GM12878 (cell line): ENCODE measurements at places on chromosomes 3 and 15. TPM values are rescaled to one million over a fixed set of nuclear protein-coding genes. Genes with fewer than 3 reads are reported as not detected.

Gene MASP1
- not detected in 2 replicates for polyA plus RNA-seq

Gene TRPM1
- polyA plus RNA-seq, result not detected in 2 replicates

GRCh38 chr3:48468329-48468731 is 21.8 kb downstream of the ATRIP start:
- DNase-seq, result no peak
- H3K27me3 ChIP-seq, result no peaks in the 10 kb centered on the region
- peak overlapping the region; percentile 44; the same call in 1 of the 2 replicates for H3K27ac ChIP-seq
- peaks cover 9% of the 10 kb centered on the region; the same call in 1 of the 2 replicates for H3K36me3 ChIP-seq
- peaks cover 47% of the 10 kb centered on the region for H3K4me1 ChIP-seq

GRCh38 chr3:106945435-106945834 is 431.8 kb upstream of the CCDC54 start:
- H3K36me3 ChIP-seq, result no peaks in the 10 kb centered on the region
- no peaks in the 10 kb centered on the region for H3K27me3 ChIP-seq
- H3K4me3 ChIP-seq, result no peak overlapping the region
- H3K4me1 ChIP-seq, result no peaks in the 10 kb centered on the region
- no peak for DNase-seq
- H3K27ac ChIP-seq, result no peak overlapping the region

DNA sequence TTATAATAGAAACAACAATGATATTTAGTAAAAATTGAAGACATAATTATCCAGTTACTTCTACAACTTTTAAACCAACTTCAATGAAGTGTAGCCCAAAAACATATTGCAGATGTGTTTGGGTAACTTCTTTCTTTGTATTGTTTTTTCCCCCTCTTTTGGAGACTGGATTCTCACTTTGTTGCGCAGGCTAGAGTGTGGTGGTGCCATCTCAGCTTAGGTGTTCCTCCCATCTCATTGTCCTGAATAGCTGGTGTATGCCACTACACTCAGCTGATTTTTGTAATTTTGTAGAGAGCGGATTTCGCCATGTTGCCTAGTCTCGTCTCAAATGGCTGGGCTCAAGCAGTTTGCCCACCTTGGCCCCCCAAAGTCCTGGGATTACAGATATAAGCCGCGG is 148.1 kb downstream of the FNDC3B start:
- H3K27ac ChIP-seq, result no peak overlapping the region
- peaks cover 4% of the 10 kb centered on the region; the same call in 1 of the 2 replicates for H3K36me3 ChIP-seq
- no peak overlapping the region for H3K4me3 ChIP-seq
- no peak for DNase-seq
- peaks cover 15% of the 10 kb centered on the region for H3K4me1 ChIP-seq
- H3K27me3 ChIP-seq, result no peaks in the 10 kb centered on the region

Gene CCRL2
- 1.2 and 1.7 TPM in 2 replicates for polyA plus RNA-seq

Gene CD96
- polyA plus RNA-seq, result 0.13 and 0.33 TPM in 2 replicates

Gene MINDY2
- 5.3 and 9.4 TPM in 2 replicates for polyA plus RNA-seq

Gene STRC
- polyA plus RNA-seq, result 0.21 TPM in 1 of 2 replicates, not detected in the other

- H3K27ac ChIP-seq, result peak overlapping the region; percentile 29; the same call in 1 of the 2 replicates
- no peaks in the 10 kb centered on the region for H3K27me3 ChIP-seq
- peak; percentile 63 for DNase-seq
- H3K4me1 ChIP-seq, result peaks cover 17% of the 10 kb centered on the region
Measured at GRCh38 chr3:180278583-180279188, 241.9 kb upstream of the PEX5L start.

DNA sequence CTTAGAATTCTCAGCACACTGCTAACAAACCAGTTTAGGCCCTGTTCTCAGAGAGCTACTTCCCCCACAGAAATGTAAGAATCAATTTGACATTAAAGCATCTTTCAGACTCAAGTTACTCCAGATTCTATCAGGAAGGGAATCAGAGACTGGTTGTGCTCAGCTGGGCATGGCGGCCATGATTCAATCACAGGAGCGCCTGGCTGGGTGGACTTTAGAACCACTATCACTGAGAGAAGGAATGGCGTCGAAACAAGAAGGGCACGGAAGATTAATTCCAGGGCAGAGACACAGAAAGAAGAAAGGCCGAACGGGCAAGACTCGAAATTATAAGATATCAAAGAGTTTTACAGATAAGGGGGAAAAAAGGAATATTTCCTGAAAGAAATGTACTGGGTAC is 6.2 kb downstream of the TNIK start:
- peak overlapping the region; percentile 20; the same call in 1 of the 2 replicates for H3K4me3 ChIP-seq
- no peak for DNase-seq
- H3K27me3 ChIP-seq, result no peaks in the 10 kb centered on the region
- H3K36me3 ChIP-seq, result no peaks in the 10 kb centered on the region
- H3K4me1 ChIP-seq, result peaks cover 17% of the 10 kb centered on the region
